ENCODE measurements at places on chromosomes 5 and 9.

DNA sequence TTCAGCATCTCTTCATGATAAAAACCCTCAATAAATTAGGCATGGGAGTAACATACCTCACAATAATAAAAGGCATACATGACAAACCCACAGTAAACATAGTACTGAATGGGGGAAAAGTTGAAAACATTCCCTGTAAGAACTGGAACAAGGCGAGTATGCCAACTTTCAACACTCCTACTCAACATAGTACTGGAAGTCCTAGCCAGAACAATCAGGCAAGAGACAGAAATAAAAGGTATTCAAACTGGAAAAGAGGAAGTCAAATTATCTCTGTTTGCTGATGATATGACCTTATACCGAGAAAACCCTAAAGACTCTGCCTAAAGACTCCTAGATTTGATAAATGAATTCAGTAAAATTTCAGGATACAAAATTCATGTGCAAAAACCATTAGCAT is 167.6 kb downstream of the TMEM38B start:
- no peak for DNase-seq

DNA sequence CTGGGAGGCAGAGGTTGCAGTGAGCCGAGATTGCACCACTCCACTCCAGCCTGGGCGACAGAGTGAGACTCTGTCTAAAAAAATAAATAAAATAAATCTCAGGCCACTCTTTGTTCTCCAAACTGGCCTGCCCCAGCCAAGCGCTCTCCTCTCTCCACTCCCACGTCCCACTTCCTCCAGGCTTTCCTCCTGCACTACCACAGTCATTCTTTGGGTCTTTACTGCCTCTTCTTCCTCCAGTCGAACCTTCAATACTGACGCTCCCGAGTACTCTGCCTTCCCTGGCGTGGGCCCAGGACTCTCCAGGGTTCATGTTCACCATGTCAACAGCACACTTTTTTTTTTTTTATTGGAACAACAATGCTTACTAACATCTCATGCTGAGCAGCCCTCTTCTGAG is 23.9 kb downstream of the RNF130 start:
- DNase-seq = no peak

DNA sequence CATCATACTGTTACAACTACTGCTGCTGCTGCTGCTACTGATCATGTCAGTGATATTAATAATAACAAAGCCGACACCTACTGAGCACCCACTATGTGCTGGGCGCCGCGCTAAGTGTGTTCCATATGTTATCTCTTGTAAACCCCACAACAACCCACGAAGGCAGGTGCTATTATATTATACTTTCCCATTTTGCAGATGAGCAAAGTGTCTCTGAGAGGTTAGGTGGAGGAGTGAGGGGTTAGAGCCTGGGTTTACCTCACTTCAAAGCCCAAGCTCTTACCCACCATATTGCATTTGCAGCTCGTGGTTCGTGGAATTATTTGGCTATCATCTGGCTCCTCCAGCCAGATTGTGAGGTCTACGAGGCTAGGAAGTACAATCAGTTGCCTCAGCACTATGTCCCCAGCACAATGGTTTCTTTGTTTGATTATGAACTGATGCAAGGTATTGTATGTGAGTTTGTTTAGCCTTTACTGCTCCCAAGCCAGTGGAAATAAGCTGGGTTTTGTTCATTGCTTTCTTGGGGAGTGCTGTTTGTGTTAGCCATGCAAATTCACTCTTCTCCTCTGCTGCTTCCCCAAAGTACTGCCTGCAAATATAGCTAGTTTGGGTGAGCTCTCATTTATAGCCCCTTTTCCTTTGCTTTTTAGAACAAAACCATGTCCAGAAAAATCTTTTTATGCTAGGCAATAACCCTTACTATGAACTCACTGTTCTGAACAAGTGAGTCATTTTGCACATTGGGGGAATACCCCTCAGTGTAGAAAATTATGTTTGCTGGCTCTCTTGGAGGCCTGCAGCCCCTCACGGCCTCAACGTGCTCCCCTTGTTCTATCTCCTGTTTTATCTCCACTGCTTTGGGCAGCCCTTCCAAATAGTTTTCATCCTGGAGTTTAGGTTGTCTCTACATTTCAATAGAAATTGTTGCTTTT is 47.9 kb downstream of the ALG2 start:
- no peak for DNase-seq

DNA sequence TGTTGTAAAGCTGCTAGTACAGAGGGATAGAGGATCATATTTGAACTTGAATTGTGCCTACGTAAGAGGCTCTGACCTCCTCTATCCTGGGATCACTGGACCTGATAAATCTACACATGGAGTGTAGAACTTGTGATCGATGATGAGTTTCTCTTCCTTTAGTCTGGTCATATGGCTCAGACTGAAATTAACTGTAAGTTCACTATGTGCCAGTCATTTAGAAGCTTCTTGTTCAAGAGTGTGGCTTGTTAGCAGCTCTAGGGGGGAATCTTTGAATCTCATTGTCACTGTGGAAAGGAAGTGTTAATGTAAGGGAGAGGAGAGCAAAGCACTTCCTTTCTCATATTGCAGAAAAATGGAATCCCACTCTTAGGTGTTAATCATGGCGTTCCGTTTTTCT is 12.1 kb downstream of the ZBTB34 start:
- no peak for DNase-seq

DNA sequence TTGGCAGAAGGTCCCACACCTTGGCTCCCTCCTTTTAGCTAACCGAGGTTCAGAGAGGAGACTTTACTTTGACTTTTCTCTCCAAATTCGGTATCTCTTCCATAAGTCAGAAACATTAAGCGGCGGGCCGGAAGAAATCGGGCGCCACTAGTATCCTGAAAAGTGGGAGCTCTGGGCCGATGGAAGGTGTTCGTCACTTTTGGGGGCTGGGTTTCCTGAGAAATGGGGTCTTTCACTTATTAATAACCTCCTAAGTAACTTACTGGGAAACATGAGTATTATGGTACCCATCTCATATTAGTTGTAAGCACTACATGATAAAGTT is 716 bp downstream of the STX17 start:
- DNase-seq = no peak

DNA sequence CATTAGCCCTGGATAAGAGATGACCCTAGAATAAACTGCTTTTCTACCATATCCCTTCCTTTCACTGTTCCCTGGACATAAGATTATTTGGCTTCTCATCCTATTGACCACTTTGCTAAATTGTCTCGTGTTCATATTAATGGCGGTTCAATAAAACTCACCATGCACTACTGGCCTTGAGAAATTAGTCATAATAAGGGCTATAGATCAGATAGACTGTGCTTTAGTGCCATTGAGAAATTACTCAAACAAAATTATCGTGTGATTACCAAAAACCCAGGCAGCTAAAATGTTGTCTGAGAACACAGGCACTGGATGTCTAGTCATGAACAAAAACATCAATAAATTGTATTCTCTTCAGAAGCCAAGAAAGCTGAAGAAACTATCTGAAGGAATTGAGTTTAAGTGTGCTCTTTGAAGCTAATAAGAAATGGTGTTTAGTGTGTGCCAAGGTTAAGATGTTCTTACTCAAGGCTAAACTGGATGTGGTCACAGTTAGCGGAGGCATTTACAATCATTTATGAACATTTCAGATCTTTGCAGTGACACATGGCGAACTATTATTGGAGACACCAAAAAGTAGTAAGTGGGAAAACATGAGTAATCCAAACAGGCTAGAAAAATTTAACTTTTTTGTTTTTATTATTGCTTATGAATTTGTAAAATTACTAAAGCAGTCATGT is 460.4 kb upstream of the RORB start:
- DNase-seq = no peak

GRCh38 chr5:111075520-111075919 is 4.0 kb downstream of the TSLP start:
- DNase-seq = no peak

DNA sequence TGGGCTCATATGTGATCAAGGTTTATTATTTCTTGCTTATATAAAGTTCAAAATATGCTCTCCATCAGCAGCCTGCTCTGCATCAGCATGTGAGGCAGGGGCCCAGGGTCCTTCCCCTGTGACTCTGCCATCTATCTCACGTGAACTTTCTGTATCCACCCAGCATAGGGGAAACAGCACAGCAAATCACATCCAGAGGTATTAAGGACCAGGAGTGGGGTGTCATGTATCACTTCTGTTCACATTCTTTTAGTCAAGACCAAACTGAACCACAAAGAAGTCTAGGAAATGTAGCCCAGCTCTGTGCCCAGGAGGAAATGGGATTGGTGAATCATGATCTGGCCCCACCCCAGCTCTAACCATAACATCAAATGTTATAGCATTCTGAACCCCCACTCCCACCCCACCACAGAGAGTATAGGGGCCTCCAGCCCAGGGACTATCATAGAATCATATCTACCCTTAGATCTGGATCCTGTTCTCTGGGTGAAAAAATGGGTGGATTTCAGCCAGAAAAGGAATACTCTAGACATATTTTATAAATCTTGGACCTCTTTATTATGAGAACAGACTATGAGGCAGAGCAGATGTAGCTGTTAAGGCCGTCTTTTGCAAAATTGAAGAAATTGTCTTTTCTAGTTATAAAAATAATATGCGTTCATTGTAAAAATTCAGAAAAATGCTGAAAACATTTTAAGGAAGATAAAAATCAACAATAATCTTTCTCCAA is 473.7 kb downstream of the ARHGEF28 start:
- DNase-seq = no peak

DNA sequence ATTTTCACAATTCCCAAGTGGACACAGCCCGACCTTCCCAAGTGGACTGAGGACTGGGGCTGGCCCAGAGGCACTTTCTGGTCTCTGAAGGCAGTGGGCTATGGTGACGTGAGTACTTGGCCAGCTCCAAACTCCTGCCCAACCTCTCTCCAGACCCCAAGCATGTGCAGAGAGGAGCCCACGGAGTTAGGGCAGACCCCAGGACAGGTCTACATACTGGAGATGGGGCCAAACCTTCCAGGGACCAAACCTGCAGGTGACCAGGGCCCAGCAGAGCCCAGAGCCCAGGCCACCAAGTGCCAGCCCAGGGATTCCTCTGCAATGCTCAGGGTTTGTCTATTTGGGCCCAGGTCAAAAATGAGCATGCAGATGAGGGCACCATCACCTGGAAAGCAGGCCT is 15.3 kb downstream of the BRD3 start:
- no peak for DNase-seq

GRCh38 chr9:92278110-92278509 is 15.4 kb downstream of the IARS1 start:
- no peak for DNase-seq

- DNase-seq = no peak
Measured at GRCh38 chr5:4027088-4027734, 431.6 kb downstream of the IRX1 start.

DNA sequence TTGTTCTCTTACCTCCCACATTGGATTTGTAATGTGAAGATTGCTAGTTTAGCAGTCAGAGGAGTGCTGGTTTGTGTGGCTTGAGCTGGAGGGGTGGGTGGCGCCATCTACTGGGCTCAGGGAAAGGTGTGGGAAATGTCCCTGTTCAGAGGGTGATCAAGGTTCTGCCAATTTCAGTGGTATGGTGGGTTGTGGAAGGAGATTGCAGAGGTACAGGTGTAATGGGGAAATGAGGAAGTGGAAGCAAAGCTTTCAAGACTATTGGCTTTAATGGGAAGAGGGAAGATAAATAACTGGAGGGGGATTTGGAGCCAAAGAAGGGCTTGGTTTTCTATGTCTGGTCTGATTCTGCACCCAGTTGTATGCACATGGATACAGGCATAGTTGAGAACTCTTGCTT is 76.4 kb downstream of the OSMR start:
- DNase-seq = peak; percentile 5

- no peak for DNase-seq
Measured at GRCh38 chr5:78824831-78825281, 160.3 kb downstream of the ARSB start.

- DNase-seq = no peak
Measured at GRCh38 chr9:37693260-37693659, 42.5 kb downstream of the FRMPD1 start.

- no peak for DNase-seq
Measured at GRCh38 chr5:113044776-113045465, 68.3 kb downstream of the DCP2 start.

- DNase-seq = no peak
Measured at GRCh38 chr5:88480245-88480644, 211.6 kb upstream of the TMEM161B start.

- no peak for DNase-seq
Measured at GRCh38 chr9:127396253-127396807, 639 bp upstream of the SLC2A8 start.

GRCh38 chr5:69050214-69050613 is 43.6 kb upstream of the SLC30A5 start:
- no peak for DNase-seq

GRCh38 chr5:175690025-175690424 is 32.2 kb downstream of the HRH2 start:
- no peak for DNase-seq

DNA sequence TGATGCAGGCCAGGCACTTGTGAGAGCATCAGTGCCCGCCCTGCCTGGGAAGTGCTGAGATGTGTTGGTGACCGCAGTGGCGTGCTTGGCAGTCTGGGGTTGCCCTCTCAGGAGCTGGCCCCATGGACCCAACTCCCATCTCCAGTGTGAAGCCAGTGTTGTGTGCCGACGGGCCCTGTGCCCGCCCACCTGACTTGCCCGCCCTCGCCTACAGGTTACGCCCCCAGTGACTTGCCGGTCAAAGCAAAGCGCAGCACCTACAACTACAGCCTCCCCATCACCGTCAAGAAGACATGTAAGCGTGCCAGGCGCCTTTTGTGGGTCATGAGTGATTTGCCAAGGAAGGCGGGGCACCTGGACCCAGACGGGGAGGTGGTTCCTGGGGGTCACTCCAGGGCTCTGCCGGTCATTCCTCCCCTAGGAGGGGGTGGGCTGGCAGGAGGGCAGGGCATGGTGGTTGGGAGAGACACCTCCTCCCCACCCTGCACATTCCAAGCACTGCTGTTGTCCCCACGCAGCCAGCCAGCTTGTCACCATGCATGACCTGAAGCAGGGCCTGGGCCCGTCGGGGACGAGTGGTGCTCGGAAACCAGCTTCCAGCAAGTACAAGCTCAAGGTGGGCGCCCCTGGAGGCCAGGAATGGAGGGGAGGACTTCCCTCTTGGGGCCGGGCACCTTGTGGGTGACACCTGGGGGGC is 7.4 kb upstream of the CEL start:
- DNase-seq = no peak

DNA sequence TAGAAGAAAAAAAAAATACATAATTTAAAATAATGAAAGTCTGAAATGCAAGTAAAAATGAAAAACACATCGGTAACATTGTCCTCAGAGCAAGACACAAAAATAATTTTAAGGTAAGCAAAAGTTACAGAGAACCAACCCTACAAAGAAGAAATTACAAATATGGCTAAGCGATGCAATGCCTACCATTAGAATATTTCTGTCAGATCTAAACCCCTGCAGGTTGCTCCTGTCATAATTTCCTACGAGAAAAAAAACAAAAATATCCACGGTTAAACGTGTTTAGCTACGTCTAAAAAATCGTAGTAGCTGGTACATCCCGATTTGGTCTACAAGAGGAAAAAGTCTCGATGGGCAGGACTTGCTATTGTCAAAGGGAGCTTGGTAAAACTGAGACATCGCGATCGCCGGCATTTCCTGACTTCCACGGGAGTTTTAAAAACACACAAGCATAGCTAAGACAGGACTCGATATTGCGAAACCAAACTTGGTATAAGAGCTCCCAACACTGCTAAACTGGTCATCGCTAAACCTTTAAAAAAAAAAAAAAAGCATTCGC is 1.1 kb upstream of the ANXA2R start:
- DNase-seq = no peak

Measured in CMK (cell line).